Posterior vena cava (tissue), 2 donors: ENCODE measurements at places on chromosomes 12 and 14. TPM values are rescaled to one million over a fixed set of nuclear protein-coding genes. Genes with fewer than 3 reads are reported as not detected.

TBC1D30 gene
- 0.60 TPM for total RNA-seq

PIWIL1 gene
- not detected for total RNA-seq

NTS gene
- 2.4 TPM for total RNA-seq

POP5 gene
- total RNA-seq: 19.6 TPM

RTL1 gene
- total RNA-seq: not detected

MYF5 gene
- not detected for total RNA-seq

SRRM4 gene
- total RNA-seq: 0.10 TPM

- DNase-seq: no peak
Measured at GRCh38 chr12:68290126-68290525, 36.7 kb upstream of the IL22 start.

DNA sequence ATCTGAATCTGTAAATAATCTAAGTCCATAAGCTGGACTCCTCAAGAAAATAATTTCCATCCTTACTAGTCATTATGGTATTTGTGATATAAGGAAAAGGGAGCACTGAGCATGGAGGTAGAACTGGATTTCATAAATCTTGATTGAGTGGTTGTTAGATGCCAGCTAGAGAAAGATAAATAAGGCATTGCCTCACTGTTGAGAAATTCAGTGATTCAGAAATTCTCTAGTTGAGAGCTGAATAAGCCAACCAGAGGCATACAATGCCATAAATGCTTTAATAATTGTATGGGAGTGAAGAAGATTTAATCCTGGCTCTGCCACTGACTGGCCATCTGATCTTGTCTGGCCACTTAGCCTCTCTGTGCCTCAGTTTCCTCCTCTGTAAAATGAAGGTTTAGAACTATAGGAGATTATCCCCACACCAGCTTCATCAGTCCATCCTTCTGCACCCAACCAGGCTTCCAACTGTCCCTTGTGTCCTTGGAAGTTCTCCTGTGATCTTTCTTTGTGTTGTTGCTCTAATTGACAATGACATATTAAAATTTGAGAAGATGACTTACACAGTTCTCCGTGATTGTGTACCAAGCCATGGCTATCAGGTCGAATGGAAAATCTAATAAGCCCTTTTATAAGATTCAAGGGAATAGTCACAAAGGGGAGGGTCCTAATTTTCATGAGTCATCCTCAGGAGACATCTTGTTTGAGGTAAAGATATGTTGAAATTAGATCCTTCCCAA is 394.3 kb downstream of the EGLN3 start:
- DNase-seq: no peak

DNA sequence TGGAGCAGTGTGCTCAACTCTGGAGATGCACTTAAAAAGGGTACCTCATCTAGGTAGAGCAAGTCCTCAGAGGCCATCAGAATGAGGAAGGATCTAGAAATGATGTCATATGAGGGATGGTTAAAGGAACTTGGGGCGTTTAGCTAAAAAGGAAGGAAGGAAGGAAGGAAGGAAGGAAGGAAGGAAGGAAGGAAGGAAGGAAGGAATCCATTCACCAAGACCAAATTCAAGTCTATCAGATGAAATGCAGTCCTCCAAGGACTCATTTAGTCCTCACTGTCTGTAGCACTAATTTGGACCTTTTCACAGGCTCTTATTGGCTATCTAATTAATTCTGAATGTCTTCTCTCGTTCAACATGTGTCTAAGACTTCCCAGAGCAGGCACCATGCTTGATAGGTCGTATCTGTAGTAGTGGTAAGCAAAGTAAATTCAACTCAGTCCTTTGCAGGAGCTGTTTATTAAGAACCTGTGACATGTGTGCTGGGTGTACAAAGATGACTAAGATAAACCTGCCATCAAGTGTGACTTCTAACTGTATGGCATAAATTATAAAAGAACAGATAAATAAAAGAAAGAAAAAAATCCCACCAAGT is 63.5 kb downstream of the LLPH start:
- DNase-seq: no peak

DNA sequence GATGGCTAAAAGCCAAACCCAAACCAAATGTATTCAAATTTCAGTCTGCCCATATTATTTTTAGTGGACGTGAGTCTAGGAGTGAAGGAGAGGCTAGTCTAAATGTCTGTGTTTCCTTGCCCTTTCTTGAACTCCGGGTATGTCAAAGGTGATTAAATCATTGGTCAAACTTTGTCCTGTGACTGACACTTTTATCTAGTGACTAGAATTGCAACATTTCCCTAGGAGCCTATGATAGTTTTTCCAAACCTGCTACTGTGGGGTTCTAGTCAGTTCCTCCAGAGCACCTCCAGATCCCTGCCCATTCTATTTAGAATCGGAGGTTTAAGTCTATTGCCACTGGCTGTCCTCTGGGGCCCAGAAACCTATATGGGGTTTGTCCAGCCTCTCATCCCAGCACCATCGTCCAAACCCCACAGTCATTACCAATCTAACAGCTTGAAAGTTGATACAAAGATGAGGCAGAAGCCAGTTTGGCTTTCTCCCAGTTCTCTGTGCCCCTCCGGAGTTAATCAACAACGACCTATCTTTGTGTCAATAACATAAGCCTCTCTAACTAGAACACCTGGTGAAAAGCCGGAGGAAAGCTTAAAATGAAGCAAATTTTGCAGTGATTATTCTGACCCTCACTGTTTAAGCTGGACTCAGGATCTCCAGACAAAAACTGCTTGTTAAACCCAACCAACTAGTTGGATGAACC is 306.7 kb downstream of the ZFP36L1 start:
- no peak for DNase-seq

GRCh38 chr14:105926373-105927095 is 400.2 kb downstream of the TMEM121 start:
- peak; percentile 76 for DNase-seq

DNA sequence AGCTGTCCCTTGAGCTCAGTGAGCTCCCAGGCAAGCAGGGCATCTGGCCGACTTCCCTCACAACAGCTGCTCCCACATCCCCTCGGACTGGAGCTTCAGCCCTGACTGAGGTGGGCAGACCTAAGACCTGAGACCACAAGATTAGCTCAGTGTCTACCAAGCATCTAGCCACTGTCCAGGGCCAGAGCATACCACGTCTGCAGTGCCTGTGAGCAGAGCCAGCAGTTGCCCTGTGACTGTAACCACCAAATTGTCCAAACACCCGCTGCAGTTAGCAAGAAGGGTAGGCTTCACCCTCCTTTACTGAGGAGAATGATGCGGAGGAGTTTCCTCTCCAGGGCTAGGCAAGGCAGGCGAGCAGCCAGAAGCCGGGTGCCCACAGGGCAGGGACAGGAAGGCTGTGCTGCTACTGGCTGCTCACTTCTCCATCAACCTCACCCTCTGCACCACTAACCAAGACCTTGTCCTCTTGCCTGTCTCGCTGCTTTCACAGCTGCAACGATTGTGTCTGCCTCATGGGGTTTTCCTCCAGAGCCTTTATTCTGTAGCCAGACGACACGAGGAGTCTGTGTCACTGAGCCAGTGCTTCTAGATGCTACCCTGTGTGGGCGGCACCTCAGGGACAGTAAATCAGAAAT is 53.9 kb downstream of the ANAPC7 start:
- no peak for DNase-seq

DNA sequence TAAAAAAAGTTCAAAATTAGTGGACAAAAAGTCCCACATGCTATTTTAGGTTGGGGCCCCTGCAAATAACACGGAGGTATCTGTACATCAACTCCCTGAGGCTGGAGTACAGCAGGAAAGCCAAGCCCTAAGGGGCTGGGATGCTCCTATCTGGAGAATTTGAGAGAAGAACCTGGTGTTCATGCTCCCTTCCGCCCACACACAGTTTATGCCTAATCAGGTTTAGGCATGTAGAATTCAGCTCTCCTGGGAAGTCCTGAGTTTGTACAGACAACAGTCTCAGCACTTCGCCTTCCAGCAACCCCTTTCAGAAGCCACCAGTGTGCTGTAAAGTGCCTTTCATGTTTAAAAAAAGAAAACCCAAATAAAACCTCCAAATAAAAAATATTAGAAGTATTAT is 237.3 kb upstream of the GRIP1 start:
- no peak for DNase-seq

GRCh38 chr14:102532204-102532658 is 22.7 kb upstream of the ANKRD9 start:
- no peak for DNase-seq

DNA sequence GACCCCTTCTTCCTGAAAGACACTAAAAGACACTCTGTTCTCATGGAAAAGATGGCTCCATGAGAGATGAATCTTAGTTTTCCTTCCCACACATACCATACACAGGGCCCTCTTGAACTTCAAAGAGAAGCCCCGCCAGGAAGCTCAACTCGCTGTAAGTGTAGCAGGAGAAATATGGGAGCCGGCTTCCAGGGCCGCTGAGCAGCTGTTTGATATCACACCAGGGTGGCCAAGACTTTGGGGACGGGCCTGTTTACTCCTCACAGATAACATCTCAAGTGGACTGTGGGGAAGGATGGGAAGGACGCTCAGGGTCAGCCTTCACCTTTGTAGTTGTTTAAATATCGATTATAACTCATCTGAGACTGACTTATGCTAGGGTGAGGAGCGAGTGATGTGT is 235.5 kb upstream of the TBX3 start:
- DNase-seq: no peak

- no peak for DNase-seq
Measured at GRCh38 chr12:2664721-2665577, 129.8 kb upstream of the FKBP4 start.

DNA sequence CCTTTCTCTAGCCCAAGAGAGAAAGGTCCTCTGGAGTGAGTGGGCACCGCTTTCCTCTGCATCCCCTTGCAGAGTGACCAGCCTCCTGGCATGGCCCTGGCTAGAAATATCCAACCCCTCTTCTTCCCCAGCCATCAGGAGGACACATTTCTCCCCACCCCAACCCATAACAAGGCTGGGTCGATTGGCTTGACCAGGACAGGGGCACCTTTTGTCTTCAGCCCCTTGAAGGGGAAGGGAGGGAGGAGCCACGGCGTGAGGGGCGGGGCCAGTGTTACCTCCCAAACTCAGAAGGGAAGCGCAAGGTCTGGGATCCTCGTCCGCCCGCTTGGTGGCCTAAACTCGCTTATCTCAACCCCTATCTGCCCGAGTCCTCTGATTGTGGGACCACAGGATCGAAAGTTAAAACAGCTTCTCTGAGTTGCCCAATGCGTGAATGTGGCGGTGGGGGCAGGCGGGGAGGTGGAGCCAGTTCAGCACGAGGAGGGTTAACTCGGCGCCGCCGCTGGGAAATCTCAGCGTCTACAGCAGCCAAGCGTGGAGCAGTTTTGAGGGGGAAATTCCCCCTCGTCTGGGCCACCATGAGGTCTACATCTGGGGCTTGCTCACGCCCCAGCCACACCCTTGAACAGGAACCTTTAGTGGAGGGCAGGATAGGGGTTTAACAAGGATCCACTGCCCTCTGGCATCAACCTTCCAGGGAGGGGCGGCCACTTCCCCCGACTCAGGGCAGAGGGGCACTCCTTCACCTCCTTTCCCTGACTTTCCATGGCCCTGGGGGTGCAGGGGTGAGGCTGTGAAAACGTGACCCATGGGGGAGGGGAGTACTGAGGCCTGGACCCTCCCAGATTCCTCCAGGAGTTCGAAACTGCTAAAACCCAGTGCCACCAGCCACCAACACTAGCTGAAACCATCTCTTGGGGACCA is 795 bp downstream of the STAT6 start:
- no peak for DNase-seq

DNA sequence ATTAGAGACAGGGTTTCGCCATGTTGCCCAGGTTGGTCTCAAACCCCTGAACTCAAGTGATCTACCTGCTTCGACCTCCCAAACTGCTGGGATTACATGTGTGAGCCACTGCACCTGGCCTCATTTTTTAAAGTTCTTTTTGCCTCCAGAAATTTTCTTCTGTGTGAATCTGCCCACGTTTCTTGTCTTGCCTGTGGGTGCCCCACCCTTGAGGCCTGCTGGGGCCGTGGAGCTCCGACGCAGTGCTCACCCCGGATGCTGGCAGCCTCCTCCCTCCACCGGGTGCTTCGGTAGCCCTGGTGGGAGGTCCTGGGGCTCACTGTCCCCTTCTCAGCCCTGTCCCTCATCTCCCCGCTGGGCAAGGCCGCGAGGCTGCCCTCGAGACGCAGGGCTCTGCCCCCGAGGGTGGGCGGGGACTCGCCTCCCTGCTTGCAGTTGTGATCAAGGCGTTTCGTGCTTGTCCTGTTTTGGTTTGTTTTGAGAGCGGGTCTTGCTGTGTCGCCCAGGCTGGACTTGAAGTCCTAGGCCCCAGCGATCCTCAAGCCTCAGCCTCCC is 19.5 kb upstream of the CRIP2 start:
- DNase-seq: no peak

DNA sequence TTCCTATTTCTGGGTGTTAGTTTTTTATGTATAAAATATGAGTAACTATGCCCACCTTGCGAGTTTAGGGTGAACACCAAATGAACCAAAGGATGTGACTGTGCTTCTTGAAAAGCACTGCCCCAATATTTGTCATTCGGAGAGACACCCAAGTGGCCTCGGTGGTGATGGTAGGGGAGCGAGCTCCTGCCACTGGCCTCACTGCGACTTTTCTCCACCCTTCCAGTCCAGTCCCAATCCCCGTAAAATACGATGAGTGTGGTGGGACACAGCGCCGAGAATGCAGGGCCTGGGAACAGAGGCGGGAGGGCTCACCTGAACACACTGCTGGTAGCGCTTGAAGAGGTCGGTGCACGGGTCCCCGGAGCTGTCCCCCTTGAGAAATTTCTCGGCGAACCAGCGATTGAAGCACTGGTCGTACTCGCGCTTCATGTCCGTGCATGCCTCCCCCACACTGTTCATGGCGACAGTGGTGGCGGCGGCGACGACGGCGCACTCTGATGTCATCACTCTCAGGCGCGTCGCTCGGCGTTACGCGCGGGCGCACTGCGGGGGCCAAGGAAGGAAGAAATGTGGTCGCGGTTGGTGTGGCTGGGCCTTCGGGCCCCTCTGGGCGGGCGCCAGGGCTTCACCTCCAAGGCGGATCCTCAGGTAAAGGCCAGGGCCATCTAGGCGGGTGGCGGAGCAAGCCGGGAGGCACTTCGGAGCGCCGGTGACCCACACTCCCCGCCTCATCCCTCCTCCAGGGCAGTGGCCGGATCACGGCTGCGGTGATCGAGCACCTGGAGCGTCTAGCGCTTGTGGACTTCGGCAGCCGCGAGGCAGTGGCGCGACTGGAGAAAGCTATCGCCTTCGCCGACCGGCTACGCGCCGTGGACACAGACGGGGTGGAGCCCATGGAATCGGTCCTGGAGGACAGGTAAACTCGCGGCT is at the start of the genes GATC and TRIAP1:
GATC (plus strand) TSS at position 534 of the 933 bp plus-strand sequence; CDS start at position 571, 37 bp downstream.
TRIAP1 (minus strand) TSS at position 474 of the 933 bp plus-strand sequence; CDS start at position 462, 12 bp downstream.
- peak; percentile 96 for DNase-seq

GRCh38 chr12:46572644-46573346 is 200.2 kb upstream of the SLC38A2 start:
- no peak for DNase-seq
